Activated T-cell treated with anti-CD3 and anti-CD28 coated beads for 4 hours (primary cell): ENCODE measurements at places on chromosomes 1 and 21.

- no peak for DNase-seq
Measured at GRCh38 chr1:159444511-159444910, 5.0 kb downstream of the OR10J1 start.

DNA sequence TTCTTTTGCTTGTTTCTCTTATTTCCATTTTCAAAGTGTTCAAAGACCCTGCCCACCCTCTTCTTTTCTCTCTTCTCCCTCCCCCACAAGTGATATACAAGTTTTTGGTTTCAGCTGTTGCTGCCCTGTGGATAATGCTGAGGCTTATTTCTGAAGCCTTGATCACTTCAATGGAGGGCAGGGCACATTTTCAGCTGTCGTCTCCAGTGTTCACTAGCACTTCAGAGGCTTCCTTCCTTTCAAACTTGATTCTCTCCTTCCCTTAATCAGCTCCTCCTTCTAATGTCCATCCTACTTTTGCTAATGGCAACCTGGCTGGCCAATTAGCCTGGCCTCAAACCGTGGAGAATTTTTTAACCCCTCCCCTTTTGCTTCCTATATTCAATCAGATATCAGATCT lies 435.7 kb upstream of the RUNX1 start:
- no peak for DNase-seq

GRCh38 chr21:45332415-45332814 lies 44.7 kb upstream of the POFUT2 start:
- DNase-seq = no peak

- DNase-seq = no peak
Measured at GRCh38 chr1:56585985-56586384, 6.6 kb upstream of the PLPP3 start.

DNA sequence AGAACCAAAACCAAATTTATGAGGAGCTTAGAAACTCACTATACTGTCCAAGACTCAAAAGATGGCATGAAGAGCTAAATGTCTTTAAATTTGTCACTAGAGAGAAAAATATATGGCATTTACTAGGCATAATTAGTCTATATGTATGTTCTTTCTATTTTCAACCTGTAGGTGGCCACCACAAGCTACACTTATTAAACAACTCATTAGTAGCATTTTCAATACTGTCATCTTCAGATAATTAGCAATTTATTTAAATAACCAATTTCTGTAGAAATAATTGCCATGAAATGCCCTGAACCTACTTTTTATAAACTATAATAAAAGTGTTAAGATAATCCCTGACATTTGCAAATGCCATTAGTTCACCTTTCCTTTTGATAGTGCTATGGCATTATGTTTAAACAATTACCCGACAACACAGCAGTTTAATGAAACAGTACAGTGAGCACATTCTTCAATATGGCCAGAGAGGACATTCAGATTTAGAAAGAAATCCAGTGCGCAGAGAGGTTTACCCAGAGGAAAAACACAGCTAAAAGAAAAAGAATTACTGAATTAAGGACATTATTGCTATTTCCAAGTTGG lies 522.5 kb downstream of the PTBP2 start:
- no peak for DNase-seq

- DNase-seq = no peak
Measured at GRCh38 chr1:166470014-166470413, 303.2 kb upstream of the FAM78B start.

DNA sequence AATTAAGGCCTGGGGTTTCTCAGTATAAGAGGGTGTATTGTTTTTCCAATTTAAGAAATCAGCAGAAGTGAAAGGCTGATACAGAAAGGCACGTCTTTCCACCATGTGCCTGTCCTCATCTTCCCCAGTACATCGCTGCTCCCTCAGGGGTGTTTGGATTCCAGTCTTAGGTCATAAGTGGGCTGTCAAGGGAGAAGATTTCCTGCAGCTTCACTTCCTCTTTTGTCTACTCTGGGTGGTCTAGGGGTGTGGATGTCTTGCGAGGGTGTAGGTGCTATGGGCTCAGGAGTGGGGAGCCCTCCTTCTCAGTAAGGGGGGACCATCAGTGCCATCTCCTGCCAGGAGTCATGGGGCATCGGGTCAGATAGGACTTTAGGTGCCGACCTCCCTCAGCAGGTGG lies 999.8 kb upstream of the NCAM2 start:
- DNase-seq = no peak

DNA sequence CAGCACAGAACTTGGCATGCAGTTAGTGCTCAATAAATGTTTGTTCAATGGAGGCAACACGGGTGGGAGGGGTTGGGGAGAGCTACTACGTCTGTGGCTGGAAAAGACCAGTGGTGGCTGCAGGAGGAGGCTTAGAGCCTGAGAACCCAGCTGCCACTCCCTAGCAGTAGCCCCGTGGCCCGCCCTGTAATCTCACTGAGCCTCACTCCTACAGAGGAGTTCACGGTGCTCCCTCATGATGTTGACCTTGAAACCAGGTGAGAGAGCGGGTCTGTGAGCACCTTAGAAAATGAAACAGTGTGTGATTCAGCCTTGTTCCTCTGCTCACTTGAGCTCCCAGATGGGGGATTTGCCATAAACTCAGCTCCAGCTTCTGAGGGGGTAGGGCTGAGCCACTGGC lies 299.6 kb downstream of the NPHP4 start:
- DNase-seq = no peak

DNA sequence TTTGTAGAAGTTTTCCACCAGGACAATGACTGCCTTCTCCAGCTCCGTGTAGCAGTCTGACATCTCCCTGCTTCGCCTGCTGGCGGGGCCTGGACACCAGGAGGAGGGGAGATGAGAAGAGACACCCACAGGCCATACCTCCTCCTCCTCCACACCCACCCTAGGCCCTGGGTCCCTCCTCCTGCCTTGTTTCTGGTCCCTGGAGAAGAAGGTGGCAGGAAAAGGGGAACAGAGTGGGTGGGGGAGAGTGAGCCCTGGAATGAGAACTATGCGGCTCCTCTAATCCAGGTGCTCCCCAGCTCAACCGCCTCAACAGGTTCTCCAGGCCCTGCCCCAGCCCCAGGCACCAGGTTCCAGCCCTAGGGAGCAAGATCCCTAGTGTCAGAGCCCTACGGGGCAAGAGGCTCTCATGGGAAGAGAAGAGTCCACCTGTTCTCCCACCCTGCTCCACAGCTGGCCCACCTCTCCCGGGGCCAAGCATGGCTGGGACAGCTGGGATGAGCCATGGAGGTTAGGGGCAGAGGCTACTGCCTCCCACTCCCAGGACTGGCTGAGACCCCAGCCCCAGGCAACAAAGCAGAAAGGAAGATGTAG lies 4.8 kb downstream of the S100A16 start:
- DNase-seq = no peak

GRCh38 chr1:54244655-54245054 lies 44.7 kb downstream of the MRPL37 start:
- no peak for DNase-seq

DNA sequence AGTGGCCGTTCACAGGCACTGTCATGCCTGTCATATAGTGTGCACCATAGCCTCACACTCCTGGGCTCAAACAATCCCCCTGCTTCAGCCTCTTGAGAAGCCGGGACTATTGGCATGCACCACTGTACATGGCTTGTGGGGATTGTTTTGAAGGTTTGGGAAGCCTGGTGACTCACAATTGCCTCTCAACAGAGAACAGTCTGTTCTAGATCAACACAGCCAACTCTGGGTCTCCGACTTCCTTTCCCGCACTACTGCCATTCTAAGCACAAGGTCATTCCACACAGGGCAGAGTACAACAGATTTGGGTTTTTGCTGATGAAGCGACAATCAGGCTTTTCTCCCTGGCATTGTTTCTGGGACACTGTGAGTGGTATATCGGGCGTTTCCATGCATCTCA lies 15.5 kb upstream of the AHCTF1 start:
- DNase-seq = no peak

- no peak for DNase-seq
Measured at GRCh38 chr21:26635681-26636080, 62.6 kb upstream of the CYYR1 start.

GRCh38 chr1:222010306-222010705 lies 268.4 kb upstream of the DUSP10 start:
- DNase-seq = no peak

- no peak for DNase-seq
Measured at GRCh38 chr1:186768906-186769305, 59.8 kb upstream of the PLA2G4A start.

DNA sequence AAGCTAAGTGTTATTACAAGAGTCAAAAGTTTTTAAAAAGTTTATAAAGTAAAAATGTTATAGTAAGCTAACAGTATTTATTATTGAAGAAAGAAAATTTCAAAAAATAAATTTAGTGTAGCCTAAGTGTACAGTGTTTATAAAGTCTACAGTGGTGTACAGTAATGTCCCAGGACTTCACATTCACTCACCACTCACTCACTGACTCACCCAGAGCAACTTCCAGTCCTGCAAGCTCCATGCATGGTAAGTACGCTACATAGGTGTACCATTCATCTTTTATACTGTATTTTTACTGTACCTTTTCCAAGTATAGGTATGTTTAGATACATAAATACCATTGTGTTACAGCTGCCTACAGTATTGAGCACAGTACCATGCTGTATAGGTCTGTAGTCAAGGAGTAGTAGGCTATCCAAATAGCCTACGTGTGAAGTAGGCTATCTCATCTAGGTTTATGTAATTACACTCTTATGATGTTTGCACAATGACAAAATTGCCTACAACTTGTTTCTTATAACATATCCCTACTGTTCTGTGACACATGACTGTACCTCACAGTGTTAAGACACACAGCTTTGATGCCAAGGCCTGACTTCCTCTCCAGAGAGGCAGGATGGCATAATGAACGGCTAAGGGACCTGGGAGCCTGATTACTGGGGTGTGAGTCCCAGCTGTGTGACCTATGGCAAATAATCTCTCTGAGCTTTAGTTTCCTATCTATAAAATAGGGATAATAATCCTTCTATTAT lies 12.7 kb downstream of the DHCR24 start:
- DNase-seq = no peak

DNA sequence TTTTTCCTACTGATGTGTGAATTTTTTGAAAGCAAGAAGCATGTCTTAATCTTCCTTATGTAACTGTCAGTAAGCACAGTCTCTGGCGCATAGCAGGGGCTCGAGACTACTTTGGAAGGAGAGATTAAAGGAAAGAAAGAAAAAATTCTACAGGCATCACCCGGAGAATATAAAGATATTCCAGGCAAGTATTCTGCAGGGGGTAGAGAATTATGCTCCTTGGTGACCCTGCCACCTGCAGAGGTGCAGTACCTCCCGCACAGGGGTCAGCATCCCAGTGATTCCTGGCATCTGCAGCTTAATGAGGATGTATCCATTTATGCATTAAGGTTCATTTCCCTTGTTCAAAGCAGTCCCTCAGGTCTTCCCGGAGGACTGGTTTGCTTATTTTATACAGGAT lies 87.6 kb upstream of the WLS start:
- DNase-seq = no peak

DNA sequence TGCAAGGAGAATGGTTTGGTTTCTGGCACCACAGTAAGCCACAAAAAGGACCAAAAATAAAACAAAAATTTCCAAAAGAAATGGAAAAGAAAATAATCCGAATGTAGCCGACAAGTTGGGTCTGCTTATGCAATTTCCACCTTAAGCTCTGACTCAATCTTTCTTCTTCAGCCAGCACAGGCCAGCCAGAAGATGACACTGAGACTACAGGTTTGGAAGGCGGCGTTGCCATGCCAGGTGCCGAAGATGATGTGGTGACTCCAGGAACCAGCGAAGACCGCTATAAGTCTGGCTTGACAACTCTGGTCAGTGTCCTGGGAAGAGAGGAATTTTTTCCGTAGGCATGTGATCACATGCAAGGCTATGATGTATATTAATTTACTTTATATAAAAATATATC lies 23.4 kb downstream of the PDPN start:
- DNase-seq = no peak
